H9 (cell line): ENCODE measurements at places on chromosomes 16 and 17. TPM values are rescaled to one million over a fixed set of nuclear protein-coding genes. Genes with fewer than 3 reads are reported as not detected.

PLLP gene
- total RNA-seq = 1.8 and 2.0 TPM in 2 replicates

ACE gene
- total RNA-seq = 4.8 and 5.4 TPM in 2 replicates

SPATA22 gene
- not detected in 2 replicates for total RNA-seq

TAT gene
- total RNA-seq = 0.09 TPM in 1 of 2 replicates, not detected in the other

CD300LB gene
- not detected in 2 replicates for total RNA-seq

GPR179 gene
- not detected in 2 replicates for total RNA-seq

- no peaks in the 10 kb centered on the region for H3K36me3 ChIP-seq
- no peak overlapping the region for H3K27ac ChIP-seq
- H3K27me3 ChIP-seq = no peaks in the 10 kb centered on the region
- H3K4me1 ChIP-seq = no peaks in the 10 kb centered on the region
- H3K4me3 ChIP-seq = no peak overlapping the region
- DNase-seq = no peak
Observed at GRCh38 chr17:43857957-43858600, 11.1 kb downstream of the CD300LG start.

GRCh38 chr16:85667261-85667660 is 21.5 kb downstream of the GINS2 start:
- no peak overlapping the region for H3K4me3 ChIP-seq
- H3K27ac ChIP-seq = no peak overlapping the region
- H3K36me3 ChIP-seq = peaks cover 96% of the 10 kb centered on the region
- DNase-seq = no peak

DNA sequence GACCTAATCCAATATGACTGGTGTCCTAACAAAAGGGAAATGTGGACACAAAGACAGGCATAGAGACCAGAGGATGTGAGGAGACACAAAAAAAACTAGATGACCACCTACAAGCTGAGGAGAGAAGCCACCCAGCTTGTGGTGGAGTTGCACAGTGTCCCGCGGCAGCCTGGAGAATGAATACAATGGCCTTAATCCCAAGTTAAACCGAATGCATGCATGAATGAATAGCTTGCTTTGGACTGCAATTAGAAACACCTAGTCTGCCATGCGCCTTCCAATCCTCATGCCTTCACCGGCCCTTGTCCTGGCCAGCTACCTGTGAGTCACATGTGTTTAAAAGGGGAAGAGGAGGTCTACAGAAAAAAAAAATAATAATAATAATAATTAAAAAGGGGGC is 72.0 kb downstream of the CNGB1 start:
- H3K4me3 ChIP-seq = no peak overlapping the region
- H3K27me3 ChIP-seq = no peaks in the 10 kb centered on the region
- peaks cover 1% of the 10 kb centered on the region; the same call in 1 of the 2 replicates for H3K4me1 ChIP-seq
- H3K27ac ChIP-seq = no peak overlapping the region
- DNase-seq = no peak
- H3K36me3 ChIP-seq = no peaks in the 10 kb centered on the region; the same call in 2 of the 3 replicates

DNA sequence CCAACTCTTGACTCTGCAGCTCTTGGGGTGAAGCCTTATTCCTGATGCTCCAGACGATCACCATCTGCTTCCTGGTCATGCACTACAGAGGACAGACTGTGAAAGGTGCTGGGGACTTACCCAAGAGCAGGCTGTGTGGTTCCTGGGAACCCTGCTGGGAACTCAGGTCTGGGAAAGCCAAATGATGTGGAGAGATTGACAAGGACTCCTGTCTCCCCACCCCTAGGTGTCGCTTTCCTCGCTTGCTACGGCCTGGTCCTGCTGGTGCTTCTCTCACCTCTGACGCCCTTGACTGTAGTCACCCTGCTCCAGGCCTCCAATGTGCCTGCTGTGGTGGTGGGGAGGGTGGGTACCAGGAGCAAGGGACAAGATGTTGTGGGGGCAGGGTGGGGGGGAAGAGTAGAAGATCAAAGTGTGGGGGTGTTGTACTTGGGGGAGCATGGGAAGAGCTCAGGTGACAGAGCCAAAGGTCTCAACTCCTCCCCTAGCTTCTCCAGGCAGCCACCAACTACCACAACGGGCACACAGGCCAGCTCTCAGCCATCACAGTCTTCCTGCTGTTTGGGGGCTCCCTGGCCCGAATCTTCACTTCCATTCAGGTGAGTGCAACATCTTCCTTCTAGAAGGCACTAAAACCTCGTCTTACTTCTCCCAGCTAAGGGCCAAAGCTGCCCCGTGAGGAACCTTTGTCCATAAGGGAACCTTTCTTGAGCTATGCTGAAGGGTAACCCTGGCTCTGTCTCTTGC is 3.0 kb downstream of the SOX15 start:
- no peak overlapping the region for H3K27ac ChIP-seq
- H3K27me3 ChIP-seq = no peaks in the 10 kb centered on the region
- H3K4me1 ChIP-seq = no peaks in the 10 kb centered on the region; the same call in 1 of the 2 replicates
- DNase-seq = peak; percentile 84
- peaks cover 13% of the 10 kb centered on the region for H3K36me3 ChIP-seq
- no peak overlapping the region for H3K4me3 ChIP-seq

DNA sequence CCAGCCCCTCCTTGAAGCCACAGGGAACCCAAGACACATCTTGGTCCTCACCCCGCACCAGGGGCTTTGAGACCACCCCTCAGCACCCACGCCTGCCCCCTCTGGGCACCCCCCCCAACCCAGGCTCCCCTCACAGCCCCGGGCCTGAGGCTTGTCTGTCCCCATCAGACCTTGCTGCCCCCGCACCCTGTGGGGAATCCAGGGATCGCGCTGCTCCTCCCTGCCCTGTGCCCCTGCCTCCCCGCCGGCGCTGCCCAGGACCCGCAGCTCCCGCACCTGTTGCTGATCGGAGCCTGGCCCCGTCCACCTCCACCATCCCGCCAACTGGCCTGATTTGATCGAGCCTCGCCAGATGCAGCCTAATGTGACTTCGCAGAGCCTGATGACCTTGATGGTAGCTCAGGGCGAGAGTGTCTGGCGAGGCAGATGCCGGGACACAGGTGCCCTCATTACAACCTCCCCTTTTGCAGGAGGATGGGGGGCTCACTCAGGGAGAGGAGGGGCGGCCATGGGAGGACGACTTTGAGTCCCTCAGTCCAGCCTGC is 29.0 kb downstream of the SLC25A10 start:
- DNase-seq = no peak
- no peaks in the 10 kb centered on the region for H3K4me1 ChIP-seq
- no peak overlapping the region for H3K4me3 ChIP-seq
- no peaks in the 10 kb centered on the region for H3K36me3 ChIP-seq

GRCh38 chr17:58956997-58957724 is 149.5 kb downstream of the TRIM37 start:
- H3K27ac ChIP-seq = no peak overlapping the region
- H3K36me3 ChIP-seq = no peaks in the 10 kb centered on the region
- no peak for DNase-seq
- H3K27me3 ChIP-seq = no peaks in the 10 kb centered on the region
- no peaks in the 10 kb centered on the region; the same call in 1 of the 2 replicates for H3K4me1 ChIP-seq

DNA sequence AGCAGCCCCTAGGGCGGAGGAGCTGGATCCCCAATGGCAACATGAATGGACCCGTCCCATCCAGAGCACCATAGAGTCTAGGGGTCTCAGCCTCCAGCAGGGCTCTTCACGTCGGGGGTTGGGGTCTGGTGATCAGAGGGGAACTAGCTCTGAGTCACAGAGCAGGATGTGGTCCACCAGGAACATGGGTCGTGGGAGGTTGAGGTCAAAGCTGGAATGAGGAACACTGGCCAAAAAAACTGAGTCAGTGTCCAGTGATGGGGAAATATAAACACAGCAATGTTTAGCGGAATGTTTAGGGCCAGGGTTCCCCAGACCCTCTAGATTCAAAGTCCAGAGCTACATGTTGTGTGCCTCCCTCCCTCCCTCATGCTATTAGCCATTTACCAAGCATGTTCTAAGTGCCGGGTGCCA is 79.1 kb upstream of the C16orf82 start:
- H3K27me3 ChIP-seq = no peaks in the 10 kb centered on the region
- H3K36me3 ChIP-seq = peaks cover 4% of the 10 kb centered on the region
- H3K4me1 ChIP-seq = peaks cover 9% of the 10 kb centered on the region; the same call in 1 of the 2 replicates
- no peak overlapping the region for H3K27ac ChIP-seq
- H3K4me3 ChIP-seq = no peak overlapping the region

GRCh38 chr17:42917236-42917603 is 16.6 kb downstream of the G6PC1 start:
- H3K27me3 ChIP-seq = no peaks in the 10 kb centered on the region
- H3K36me3 ChIP-seq = no peaks in the 10 kb centered on the region
- peaks cover 6% of the 10 kb centered on the region; the same call in 1 of the 2 replicates for H3K4me1 ChIP-seq
- H3K4me3 ChIP-seq = no peak overlapping the region

DNA sequence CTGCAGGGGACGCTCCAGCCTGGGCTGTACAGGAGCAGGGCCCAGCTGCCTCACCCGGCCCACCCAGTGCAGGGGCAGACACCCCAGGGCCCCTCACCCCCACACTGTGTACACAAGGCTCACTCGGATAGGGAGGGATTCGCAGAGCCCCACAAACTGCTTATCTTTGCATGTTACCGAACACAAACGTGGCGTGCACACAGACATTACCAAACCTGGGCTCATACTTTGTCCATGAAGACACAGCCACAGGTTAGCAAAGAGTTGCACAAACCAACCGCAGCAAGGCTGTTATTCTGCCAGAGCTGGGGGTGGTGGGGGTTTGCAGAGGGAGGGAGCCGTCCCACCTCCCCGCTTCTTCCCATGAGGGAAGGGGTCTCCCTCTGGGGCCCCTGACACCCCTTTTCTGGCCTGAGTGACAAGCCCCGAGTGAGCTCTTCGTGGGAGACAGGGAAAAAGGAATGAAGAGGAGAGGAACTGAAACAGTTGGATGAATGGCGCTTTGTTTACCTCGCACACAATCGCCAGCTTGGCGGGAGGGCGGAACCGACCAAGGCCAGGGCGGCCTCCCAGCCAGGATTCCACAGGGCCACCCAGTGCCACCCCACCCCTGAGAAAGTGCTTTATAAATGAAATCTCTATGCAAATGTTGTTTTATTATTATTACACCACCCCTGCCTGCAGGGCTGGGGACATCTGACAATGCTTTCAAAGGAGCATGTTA is 434 bp upstream of the CPSF4L start:
- H3K27me3 ChIP-seq = no peaks in the 10 kb centered on the region; the same call in 1 of the 2 replicates
- peaks cover 3% of the 10 kb centered on the region; the same call in 1 of the 2 replicates for H3K4me1 ChIP-seq
- H3K36me3 ChIP-seq = no peaks in the 10 kb centered on the region

DNA sequence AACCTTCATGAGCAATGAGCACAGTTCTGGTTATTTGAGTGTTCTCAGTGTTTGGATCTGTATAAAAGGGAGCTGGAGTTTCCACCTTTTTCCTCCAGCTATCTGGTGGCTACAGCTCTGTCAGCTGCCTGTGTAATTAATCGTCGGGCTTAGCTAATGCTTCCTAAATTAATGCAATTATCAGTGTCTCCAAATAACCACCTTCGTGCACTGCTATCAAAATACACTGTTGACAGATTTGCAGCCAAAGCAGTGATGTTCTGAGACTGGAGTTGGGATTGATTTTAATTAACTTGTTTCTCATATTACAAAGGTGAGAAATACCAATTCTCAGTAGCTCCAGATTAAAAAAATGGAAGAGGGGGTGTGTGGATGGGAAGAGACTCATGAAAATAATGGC is 325.8 kb downstream of the CBLN1 start:
- H3K4me3 ChIP-seq = no peak overlapping the region
- H3K27me3 ChIP-seq = no peaks in the 10 kb centered on the region
- H3K4me1 ChIP-seq = no peaks in the 10 kb centered on the region
- no peak overlapping the region for H3K27ac ChIP-seq

- H3K4me1 ChIP-seq = no peaks in the 10 kb centered on the region
- no peaks in the 10 kb centered on the region; the same call in 1 of the 2 replicates for H3K27me3 ChIP-seq
- H3K27ac ChIP-seq = no peak overlapping the region
- DNase-seq = no peak
Observed at GRCh38 chr16:85028685-85029407, 1.3 kb downstream of the KIAA0513 start.

DNA sequence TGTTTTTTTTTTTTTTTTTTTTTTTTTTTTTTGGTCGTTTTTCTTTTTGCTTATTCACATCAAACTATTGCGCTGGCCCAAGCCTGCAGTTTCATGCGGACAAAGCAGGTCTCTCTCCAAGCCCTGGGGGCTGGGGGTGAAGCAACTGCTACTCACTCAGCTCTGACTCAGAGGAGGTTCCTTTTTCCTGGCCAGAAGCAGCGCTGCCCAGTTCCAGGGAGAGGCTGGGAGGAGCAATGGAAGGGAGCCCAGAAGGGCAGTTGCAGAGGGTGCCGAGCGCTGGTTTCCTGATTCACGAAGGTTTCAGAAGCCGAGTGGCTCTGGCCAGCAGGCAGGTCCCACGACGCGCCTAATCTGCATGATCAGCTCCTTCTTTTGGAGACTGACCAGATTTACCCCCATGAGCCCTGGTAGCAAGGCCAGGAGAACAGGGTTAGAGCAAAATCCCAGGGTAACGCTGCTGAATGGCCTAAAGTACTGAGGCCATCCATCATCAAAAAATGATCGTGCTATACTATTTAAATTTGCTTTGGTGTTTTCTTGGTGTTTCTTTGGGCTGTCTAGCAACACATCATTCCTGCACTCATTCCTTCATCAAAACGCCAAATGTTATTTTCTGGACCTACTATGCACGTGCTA is 144.7 kb upstream of the SOX9 start:
- H3K27me3 ChIP-seq = no peaks in the 10 kb centered on the region
- H3K27ac ChIP-seq = no peak overlapping the region
- H3K4me1 ChIP-seq = no peaks in the 10 kb centered on the region
- no peaks in the 10 kb centered on the region for H3K36me3 ChIP-seq
- no peak overlapping the region for H3K4me3 ChIP-seq

GRCh38 chr17:77778636-77779489 is 179.6 kb upstream of the TNRC6C start:
- no peaks in the 10 kb centered on the region for H3K4me1 ChIP-seq
- no peak for DNase-seq
- H3K27ac ChIP-seq = no peak overlapping the region
- H3K27me3 ChIP-seq = peaks cover 26% of the 10 kb centered on the region; the same call in 1 of the 2 replicates
- H3K4me3 ChIP-seq = no peak overlapping the region
- H3K36me3 ChIP-seq = peaks cover 6% of the 10 kb centered on the region; the same call in 1 of the 2 replicates

DNA sequence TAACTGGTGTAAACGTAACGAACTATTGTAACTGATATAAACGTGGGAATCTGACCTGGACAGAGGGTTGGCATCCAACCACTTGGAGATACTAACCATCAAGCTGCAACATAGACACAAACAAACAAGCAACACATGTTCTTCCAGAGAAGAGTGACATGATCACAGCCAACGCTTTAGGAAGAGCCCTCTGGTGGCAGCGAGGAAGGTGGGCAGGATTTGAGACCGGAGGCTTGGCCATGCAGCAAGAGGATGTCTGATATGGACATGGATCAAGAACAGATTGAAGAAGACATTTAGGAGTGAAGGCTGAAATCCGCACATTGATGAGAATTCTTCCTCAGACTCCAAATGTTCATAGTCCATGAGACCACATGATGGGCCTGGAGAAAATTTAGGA is 40.3 kb upstream of the TNRC6A start:
- H3K27me3 ChIP-seq = no peaks in the 10 kb centered on the region
- no peaks in the 10 kb centered on the region for H3K4me1 ChIP-seq
